ENCODE measurements at places on chromosomes 5 and 9.

DNA sequence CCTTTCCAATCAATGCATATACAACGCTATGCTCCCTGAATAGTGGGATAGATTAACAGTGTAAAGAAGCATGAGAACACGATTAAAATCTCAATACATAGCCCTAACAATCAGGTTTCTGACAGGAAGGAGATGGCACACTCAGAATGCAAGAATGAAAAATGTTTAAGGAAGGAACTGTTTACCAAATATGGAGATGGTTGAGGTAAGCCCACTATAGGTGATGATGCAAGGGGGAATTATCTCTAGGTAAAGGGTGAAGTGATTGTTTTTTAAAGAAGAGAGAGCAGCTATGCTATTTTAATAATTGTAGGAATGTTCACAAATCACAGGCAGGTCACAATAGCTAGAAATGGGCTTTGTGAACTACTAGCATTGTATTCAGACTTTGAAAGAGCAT is 302.4 kb downstream of the CHSY3 start:
- no peak for DNase-seq

DNA sequence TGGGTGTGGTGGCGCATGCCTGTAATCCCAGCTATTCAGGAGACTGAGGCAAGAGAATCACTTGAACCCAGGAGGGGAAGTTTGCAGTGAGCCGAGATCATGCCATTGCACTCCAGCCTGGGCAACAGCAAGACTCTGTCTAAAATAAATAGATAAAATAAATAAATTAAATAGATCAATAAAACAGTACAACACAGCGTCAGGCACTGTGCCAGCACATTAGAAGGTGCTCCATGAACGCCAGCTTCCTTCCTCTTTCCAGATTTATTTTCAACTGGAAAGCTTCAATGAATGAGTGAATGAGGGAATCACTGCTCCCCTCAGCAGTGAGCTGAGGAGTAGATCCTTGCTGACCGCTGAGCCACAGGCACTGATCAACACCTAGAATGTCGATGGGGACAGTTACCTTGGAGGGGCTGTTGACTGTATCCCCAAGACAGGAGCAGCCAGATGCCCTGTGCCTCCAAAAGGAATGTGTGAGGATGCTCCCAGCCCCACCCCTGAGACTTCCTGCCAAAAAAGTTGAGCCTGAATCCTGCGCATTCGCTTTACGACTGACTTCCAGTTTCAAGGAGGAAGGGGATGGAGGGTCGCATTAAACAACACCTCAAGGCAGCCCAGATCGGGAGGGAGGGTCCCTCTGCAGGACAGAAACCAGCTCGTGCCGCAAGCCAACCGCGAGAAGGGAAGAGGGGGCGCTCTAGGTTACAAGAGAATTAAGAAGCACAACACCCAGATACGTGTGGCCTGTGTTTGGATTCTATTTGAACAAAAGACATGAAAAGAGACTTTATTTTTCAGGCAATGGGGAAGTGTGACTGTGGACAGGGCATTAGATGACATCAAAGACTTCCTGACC is 54.0 kb upstream of the CNOT6 start:
- no peak for DNase-seq

DNA sequence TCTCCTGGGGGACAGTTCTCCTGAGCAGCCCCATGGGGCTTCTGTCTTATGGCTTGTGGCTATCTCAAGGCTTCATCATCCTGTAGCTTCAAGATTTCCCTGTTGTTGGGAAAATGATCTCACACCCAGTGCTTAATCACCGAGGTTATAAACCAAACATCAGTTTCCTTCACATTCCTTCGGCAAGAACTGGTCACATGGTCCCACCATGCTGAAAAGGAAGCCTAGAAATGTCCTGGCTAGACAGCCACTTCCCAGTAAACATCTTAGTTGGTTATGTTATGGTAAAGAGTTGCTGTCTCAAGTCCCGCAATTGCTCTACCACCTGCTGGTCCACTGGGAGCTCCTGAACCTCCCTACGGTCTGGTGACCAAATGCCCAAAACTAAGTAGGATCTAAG is 66.0 kb downstream of the RAB3C start:
- DNase-seq, result no peak

GRCh38 chr9:117114768-117115167 is 300.1 kb downstream of the ASTN2 start:
- no peak for DNase-seq

DNA sequence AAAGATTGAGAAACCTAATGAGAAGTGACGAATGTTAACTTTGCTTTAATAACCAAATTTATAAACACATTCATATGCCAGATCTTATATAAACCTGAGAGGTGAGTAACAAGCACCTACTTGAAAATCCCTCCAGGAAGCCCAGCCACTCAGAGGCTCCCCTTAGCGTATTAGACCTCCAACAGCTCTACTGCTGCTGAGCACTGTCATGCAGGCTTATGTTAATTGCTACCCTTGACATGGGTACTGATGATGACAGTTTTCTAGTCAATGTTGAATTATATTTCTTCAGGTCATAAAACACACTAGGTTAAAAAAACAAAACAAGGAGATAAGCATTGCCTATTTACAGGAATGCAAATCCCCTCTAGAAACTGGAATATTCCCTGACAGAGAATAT is 161.2 kb downstream of the MPDZ start:
- DNase-seq, result no peak

DNA sequence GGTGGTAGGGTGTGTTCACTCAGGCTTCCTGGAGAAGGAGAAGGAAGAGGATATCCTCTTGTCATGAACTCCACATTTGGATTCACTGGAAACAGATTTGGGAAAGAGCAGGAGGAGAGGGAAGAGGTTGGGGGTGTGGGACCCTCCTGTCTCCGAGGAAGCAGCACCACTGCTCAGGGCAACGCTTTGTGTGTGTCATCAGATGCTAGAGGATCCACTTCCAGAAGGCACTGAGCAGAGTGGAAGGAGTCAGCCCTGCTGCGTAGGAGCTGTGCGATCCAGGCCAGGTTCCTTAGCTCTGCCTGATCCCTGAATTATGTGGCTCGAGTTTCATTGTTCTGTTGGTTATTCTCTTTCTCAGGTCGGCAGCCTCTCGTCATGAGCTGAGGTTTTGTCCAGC is 37.3 kb upstream of the TJP2 start:
- no peak for DNase-seq

GRCh38 chr5:54990841-54991258 is 5.5 kb upstream of the ESM1 start:
- DNase-seq, result no peak

Data from activated T-helper 1 cell treated with anti-CD3 and anti-CD28 coated beads, Interleukin-2, amount 50 U/mL, for 16 hours (primary cell).